NCI-H226 (cell line): ENCODE measurements at places on chromosomes 1 and 21.

GRCh38 chr1:38198099-38198498 is 151.5 kb upstream of the POU3F1 start:
- no peak for DNase-seq

- DNase-seq: no peak
Observed at GRCh38 chr1:108886292-108886691, 9.5 kb downstream of the GPSM2 start.

DNA sequence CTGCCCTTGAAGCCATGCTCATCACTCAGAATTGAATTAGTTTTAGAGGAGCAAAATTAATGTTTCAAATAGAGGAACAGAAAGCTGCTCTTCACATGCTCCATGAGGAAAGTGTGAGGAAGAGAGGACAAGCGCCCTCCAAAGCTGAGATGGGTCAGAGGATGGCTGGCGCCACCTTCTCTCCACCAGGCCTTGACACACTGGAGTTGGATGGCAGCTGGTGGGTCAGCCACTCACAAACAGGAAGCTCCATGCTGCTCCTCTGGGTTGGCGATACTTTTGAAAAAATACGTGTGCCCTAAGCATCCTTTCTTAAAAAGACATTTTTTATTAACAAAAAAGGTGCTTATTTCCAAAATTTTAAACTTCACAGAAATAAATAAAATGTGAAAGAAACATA is 3.1 kb upstream of the CD2 start:
- DNase-seq: no peak

GRCh38 chr1:60865166-60865565 is 217.2 kb upstream of the NFIA start:
- DNase-seq: no peak
